ENCODE measurements at places on chromosomes 11 and 22.

DNA sequence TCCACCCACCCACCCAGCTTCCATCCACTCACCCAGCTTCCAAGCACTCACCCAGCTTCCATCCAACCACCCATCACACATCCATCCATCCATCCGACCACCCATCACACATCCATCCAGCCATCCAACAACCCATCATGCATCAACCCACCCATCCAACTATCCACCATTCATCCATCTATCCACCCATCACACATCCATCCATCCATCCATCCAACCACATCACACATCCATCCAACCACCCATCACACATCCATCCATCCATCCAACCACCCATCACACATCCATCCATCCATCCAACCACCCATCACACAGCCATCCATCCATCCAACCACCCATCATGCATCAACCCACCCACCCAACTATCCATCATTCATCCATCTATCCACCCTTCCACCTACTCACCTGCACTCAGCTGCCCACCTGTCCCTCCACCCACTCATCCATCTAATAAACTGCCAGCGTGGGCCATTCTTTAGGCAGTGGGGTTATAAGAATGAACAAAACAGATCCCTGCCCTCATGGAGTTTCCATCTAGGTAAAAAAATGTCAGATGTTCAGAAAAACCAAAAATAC lies 88.2 kb downstream of the CELSR1 start:
- no peak for DNase-seq

DNA sequence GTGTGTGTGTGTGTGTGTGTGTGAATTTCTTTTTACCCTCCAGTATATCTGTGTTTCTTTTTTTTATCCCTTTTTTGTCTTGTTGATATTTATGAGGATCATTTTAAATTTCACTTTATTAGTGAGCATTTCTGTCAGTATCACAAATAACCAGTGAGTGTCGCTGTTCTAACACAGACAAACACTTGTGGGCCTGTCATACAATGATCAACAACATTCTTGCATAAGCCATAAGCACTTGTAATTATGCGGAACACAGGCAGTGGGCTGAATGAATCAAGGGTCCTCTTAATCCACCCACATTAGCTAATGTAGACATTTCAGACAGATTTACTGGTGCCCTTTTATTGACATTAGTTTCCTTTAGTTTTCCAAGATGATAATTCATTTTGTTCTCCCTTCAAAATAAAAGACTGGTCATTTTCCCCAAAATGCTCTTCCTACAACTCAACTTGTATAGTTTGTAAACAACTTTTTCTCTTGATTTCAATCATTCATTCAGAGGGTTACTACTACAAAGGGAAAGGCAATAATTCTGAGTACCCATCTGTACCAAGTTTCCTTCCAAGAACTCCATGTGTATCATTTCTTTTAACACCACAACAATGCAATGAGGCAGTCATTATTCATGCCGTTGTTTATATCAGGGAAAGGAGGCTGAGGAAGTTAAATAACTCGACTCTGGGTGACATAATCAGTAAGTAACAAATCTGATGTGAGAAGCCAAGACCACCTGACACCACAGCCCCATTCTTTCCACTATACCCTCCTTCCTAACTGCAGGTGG lies 34.5 kb upstream of the ANO3 start:
- peak; percentile 66 for DNase-seq

- DNase-seq = peak; percentile 86
These were observed 139.5 kb downstream of the COMMD9 start for GRCh38 chr11:36149538-36150242.

DNA sequence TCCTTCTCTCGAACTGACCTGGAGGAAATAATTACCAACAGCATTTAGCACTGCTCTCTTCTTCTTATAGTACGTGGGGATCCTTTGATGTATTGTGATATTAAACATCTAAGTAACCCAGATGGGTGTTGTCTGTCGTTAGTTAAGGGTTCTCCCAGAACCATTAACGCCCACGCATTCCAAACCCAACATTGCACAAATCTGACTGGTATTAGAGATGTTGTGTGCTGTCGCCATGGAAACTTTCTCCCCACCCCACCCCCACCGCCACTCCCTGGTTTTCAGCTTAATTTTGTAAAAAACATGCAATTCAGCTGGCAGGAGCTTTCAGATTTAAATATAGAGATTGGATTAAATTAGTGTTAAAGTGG lies 1495.2 kb downstream of the TBC1D22A start:
- DNase-seq = no peak

DNA sequence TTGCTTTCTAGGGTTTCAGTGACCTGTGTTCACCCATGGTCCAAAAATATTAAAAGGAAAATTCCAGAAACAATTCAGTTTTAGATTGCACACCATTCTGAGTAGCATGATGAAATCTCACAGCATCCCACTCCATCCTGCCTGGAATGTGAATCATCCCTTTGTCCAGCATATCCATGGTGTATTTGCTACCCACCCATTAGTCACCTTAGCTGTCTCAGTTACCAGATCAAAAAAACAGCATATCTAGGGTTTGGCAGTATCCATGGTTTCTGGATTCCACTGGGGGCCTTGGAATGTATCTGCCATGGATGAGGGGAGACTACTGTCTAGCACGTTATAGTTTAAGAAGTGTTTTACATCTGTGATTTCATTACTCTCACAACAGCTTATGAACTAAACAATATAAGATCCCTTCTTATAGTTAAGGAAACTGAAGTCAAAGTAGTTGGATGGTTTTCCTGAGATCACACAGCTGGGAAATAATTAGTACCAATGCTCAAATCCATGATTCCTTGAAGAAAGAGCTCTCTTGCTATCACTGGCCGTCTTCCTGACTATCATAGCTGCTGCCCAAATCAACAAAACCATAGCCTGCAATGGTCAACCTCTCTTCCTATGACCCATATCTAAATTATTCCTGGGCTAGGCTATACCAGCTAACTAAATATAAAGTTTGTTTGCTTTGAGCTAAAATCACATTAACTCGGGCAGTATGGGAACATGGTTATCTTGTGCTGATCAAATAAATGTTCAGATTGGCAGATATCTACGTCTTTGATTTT lies 122.6 kb downstream of the MICAL2 start:
- peak; percentile 81 for DNase-seq

GRCh38 chr11:20493340-20493739 lies 105.8 kb downstream of the PRMT3 start:
- DNase-seq = no peak

DNA sequence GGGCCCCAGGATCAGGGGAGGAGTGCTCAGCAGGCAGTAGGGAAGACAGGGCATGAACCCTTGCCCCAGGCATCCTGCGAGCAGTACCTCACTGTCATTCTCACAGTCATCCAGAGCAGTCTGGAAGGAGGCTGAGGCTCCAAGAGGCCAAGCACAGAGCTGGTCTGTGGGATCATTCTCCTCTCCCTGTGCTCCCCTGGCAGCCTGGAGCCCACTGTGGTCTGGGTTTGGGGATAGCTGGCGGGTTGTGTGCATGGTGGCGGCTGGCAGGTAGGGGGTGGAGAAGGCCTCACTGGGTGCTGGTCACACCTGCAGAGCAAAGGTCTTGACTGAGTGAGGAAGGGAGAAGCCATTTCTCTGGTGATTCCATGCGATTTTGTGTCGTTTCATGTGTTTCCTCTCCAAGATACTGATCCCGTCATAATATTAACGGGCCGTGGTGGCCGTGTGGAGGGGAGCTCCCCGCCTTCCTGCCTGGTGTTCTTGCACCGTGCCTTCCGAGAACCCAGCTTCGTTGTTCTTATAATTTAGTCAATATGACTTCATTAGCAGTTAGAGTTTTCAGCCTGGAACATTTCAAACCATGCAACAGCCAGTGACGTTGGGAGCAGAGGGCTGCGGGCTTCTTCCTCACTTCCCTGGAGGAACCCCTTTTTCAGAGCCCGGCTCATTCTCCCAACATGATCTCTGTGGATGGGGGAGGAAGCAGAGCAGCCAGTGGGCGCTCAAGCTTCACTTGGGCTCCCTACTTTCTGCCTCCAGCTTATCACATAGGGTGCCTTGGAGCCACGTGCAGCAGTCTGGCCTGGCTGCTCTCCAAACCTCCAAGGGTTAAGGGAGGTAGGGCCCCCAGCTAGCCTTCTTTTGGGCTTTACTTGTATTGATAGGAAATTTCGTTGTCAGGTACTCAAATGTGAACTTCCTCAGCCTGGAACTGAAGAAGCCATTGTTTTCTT lies 20.8 kb upstream of the ADORA2A start:
- no peak for DNase-seq

GRCh38 chr22:28812516-28812915 lies 12.1 kb upstream of the XBP1 start:
- no peak for DNase-seq

- DNase-seq = no peak
These were observed 2.2 kb upstream of the BPIFC start for GRCh38 chr22:32466496-32466895.

- no peak for DNase-seq
These were observed 1.7 kb upstream of the CAVIN3 start for GRCh38 chr11:6321961-6322362.

DNA sequence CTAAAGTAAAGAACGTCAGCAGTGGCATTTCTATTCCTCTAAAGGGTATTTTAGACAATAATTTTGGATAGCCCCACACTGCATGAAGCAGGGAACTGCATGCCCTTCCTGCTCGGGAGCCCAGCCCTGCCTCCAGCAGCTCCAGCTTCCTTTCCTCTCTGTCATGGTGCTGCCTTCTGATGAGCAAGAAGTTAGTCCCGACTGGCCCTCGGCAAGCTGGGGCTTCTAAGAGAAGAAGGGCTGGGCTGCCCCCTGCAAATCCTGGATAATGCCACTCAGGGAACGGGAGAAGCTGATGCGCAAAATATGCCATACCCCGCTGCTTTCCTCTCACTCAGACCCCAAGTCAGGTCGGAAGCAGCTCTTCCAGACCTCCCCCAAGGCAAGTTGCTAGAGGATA lies 296.4 kb downstream of the ETS1 start:
- DNase-seq = no peak

- DNase-seq = no peak
These were observed 36.8 kb downstream of the ALG9 start for GRCh38 chr11:111834432-111835163.

DNA sequence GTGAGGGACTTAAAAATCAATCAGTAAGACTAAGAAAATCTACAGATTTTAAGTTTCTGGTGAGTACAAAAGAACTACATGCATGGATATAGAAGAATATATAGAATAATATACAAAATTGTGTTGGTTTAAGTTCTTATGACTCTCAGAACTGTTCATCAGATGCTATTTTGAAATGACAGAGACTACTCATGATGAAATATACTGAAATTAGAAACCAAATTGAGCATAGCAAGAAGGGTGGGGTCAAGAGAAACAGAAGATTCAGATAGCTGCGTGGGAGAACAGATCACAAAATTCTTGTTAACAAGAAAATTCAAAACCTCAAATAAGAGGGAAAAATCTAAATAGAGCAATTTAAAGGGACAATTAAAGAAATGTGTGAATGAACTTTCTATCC lies 2125.3 kb upstream of the RAG2 start:
- DNase-seq = no peak
